ENCODE measurements at places on chromosomes 4 and X.

GRCh38 chr4:10032625-10033024 lies 11.3 kb upstream of the SLC2A9 start:
- DNase-seq, result no peak

DNA sequence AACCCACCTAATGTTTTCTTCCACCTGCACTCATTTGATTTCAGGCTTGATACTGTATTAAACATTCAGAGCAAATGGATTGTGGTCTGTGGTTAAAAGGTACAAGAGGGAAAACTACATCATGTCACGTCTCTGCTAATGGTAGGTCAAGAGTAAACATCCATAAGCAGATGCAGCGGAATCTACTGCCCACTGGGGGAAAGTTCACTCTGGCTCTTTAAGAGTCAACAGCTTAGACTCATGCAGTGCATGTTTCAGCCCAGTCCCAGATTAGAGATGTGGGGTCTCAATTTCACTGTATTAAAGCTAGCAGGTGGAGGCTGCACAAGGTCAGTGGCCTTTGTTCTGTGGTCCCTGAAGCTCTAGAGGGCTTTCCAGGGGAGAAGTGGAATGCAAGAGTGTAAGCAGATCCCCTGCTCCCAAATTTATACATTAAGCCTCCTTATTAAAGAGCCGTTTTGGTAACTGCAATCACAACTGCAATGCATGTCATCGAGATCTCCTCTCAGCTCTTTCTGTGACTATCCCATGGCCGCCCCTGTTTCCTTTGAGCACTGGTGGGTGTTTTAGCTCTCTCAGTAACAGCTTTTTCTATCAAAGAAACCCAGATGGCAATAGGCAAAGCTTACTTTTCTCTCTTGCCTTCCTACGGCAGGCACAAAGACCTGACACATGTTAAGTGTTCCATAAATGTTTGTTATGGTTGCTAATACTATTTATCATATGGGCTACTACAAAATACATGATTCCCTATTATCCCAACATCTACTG lies 53.4 kb downstream of the LDB2 start:
- no peak for DNase-seq

DNA sequence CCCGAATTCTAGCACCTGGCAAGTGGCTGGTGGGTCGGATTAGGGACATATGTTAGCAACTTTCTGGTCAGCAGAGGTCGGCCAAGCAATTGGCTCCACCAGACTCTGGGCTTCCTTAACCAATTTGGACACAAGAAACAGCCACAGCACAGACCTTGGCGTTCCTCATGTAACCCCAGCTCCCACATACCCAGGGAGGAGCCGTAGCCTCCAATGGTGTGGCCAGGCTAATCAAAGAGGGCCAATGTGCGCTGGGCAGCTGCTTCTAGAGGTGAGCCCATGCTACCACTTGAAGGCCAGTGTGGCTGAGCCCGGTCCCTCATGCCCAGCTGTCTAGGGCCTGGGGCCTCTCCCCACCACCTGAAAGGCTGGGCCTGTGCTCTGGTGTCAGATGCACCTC lies 82.5 kb upstream of the MSX1 start:
- DNase-seq, result no peak

DNA sequence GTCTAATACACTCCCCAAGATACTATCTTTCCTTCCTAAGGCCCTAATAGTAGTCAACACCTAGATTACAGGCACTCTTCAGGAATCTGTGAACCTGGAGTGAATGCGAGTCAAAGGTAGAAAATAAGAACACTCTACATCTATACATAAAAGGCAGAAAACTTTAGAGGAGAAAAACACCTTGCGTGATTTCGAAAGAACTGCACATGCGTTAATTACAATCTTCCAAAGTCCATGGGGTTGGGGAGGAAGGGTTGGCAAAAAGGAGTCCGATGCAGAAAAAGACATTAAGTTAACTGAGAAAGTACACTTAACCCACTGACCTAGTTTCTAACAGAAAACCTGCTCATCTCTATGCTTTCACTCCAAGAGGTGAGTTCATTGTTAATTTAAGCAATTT lies 27.3 kb downstream of the KLHL15 start:
- DNase-seq, result no peak

DNA sequence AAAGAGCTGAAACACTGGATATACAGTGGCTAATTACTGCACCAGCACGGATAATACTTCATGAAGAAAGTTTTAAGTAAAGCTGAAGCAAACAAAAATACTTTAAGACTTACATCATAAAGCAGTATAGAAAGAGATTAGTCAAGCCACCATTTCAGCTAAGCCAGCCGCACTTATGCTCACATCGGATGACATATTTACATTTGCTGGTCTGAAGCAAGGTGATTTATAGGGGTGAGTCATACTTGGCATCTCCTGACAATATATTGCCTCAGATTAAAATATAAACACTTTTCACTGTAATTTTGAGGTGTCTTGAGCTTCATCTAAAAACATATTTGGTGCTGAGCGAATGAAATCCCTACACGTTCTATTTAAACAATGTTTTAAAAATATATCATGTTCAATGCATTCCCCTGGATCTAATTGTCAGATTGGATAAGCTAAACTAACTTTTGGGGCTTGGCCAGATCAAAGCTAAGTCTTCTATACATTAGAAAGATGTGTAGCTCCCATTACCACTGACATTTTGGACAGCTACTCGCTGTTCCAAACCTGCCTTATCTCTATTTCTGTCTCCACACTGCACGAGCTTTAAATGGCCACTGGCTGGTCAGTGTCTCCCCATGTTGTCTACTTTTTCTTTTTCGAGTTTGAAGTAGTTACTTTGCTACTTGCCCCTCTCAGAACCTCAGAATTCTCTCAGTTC lies 103.2 kb downstream of the VCX2 start:
- no peak for DNase-seq

- DNase-seq, result no peak
Observed at GRCh38 chrX:40237731-40238178, 140.0 kb upstream of the BCOR start.

GRCh38 chr4:21304540-21304887 lies 604.3 kb downstream of the PACRGL start:
- DNase-seq, result no peak

DNA sequence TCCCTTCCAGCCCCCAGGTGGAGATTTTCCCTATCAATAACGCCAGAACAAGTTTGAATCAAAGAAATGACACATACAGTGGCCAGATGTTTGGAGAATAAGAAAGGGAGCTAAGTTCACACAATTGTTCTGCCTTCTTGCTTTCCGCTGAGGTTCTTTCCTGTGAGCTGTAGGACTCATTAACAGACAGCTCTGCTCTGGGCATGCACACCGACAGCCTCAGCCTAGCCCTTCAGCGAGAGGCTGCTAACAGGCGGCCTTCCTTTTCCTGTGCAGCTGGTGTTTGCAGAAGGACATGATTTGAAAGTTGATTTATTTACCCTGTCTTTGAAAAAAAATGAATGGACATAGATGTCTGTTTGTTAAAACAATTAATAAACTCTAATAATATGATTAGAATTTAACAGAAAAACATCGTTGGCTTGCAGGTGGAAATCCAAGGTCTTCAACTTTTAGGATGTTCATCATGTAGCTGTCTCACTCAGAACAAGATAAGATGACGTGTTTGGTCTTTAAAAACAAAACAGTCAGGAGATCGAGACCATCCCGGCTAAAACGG lies 183.3 kb downstream of the KDR start:
- DNase-seq, result no peak

DNA sequence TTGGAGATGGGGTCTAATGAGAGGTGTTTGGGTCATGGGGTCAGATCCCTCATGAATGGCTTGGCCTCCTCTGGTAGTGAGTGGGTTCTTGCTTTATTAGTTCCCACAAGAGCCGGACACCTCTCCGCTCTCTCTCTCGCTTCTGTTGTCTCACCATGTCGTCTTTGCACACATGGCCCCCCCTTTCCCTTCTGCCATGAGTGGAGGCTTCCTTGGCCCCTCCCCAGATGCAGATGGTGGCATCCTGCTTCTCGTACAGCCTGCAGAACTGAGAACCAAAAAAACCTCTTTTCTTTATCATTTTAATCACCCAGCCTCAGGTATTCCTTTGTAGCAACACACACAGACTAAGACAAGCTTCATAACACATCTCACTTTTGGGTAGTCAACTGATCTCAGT lies 49.6 kb upstream of the SPRY1 start:
- no peak for DNase-seq

DNA sequence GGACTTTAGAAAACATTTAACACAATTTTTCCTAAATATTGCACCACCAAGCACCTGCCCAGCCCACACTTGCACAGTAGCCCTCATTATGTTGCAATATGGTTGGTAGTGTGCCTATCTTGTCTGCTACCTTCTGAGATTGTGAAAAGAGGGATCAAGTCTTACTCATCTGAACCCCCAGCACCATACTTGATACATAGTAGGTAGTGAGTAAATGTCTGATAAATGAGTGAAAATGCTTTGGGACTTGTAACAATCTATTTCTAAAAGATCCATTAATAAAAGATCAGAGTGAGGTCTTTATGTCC lies 118.4 kb upstream of the MED14 start:
- no peak for DNase-seq

GRCh38 chr4:31392923-31393322 lies 672.8 kb downstream of the PCDH7 start:
- DNase-seq, result no peak

- no peak for DNase-seq
Observed at GRCh38 chr4:26197018-26197779, 123.6 kb upstream of the RBPJ start.

DNA sequence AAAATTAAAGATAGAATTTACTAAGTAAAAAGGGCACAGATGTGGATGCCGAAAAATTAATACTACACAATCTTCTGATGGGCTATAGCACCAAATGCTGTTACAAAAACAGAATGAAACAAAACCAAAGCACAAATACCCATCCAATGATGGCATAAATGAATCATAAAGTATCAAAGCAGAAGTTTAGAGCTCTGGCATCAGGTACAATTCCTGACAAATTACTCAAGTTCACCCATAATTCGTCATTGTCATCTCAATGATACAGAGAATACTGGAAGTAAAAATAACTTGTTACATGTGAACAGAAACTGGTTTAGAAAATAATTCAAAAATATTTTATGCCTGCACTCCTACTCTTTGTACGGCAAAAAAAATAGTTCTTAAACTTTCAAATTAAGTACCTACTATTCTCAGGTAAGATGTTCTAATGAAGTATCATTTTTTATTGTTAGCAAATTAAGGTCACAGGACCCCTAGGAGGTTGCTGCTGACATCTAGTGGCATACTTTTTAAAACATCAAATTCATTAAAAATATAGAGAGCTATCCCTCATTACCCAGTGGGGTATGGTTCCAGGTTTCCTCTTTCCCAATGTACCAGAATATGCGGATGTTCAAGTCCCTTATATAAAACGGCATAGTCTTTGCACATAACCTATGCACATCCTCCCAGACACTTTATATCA lies 126.1 kb downstream of the INPP4B start:
- no peak for DNase-seq

DNA sequence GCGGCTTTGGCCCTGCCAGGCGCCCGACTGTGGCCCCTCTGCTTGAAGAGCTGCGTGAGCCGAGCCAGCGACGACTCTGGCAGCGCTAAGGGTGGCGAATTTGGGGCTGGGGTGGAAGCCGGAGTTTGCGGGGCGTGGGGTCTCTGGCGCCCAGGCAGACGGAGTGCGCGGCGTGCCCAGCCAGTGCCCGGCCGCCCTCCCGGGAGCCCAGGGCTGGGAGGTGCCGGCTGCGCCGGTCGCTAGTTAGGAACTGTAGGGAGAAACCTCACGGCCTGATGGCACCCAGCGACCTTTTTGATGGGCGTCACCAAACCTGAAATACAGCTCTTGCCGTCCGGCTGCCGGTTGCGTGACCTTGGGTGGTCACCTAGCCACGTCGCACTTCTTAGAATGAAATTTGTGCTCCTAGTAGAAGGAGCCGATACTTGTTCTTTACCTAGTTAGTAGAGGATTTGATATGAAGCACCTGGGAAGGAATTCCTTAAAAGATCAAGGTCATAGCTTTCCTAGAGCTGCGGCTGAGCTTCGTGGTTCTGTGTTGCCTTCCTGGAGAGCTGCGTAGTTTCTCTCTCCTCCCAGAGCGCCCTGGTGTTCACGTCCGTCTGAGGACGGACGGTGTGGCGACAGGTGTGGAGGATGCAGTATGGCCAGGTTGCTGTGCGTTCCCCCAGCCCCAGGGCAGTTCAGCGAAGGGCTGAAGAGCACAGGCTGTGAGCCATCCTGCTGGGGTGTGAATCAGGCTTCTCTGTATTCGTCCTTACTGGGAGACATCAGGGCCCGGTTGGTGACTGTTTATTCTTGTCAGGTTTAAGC lies 680 bp downstream of the MAEA start:
- no peak for DNase-seq

GRCh38 chr4:61200187-61200915 lies at the start of gene ADGRL3:
Gene ADGRL3, plus strand, starts transcription at chr4:61200326.
- DNase-seq, result peak; percentile 24

DNA sequence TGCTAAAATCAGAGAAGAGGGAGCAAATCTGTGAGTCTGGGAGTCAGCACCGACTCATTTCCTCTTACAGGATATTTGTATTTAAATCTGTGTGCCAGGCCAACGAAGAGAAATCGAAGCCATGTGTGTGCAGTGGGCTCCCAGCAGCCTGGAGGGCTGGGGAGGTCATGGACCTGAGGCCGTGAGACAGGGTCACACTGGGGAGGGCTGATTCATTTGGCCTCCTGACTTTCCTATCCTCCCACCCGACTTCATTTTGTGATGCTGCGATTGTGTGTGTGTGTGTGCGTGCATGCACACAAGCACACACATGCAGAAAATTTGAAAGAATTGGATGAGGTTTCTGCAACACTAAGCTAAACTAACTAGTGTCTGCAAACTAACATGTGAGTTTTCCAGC lies 48.7 kb upstream of the STX18 start:
- DNase-seq, result no peak

GRCh38 chr4:80243274-80244018 lies 23.0 kb upstream of the FGF5 start:
- DNase-seq, result no peak

DNA sequence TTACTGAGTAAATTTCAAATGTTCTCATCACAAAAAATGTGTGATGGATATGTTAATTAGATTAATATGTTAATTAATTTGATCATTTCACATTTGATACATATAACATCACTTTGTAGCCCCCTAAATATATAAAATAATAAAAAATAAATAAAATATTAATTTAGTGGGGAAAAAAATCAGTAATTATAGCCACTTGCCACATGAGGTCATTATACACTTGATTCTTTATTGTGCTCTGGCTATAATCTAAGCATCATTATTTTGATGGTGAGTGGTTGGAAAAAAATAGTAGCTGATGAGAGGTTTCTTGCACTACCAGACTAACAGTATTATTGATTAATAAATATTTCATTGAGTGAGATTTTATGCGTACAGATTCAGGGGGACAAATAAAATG lies 57.4 kb downstream of the DCK start:
- DNase-seq, result no peak

- no peak for DNase-seq
Observed at GRCh38 chr4:63663870-63664269, 745.4 kb downstream of the TECRL start.

DNA sequence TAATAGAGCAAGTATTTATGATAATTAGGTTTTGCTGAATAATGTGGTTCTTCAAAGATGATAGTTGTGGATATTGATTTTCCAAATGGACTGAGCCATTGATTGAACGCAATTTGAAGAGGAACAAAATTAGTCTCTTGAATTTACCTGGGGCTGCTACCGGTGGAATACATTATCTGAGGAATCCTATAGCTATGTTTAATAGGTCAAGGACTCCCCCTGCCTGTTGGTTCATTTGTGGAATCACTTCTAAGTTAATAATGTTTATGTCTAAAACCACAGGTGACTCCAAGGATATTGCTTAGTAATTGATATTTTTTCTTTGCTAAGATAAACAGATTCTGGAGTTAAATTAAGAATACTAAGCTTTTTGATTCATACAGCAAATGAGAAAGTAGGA lies 576.0 kb upstream of the PABPC4L start:
- no peak for DNase-seq
